Stimulated activated CD4-positive, alpha-beta T cell treated with anti-CD3 and anti-CD28 coated beads, Interleukin-15, amount 100 ng/mL, for 1 hour (primary cell): ENCODE measurements at places on chromosomes 5 and 9.

- DNase-seq = no peak
Measured at GRCh38 chr5:56037531-56038010, 42.8 kb upstream of the IL6ST start.

GRCh38 chr9:114225561-114226212, 70.3 kb downstream of the COL27A1 start:
- DNase-seq = no peak

DNA sequence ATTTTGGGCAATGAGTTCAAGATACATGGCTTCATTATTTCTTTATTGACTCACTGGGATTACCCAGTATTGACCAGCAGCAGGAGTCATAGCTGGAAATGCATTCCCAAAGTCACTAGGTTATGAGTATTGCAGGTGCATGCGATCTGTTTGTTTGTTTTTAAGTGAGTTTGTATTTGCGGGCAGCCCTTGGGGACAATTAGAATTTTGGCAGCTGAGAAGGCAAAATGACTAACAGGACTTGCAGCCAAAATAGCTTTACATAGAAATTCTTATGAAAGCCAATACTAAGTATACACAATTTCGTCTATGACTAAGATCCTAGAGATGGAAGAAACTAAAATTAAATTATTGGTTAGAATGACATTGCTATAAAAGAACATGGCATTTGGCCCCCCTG, 18.1 kb upstream of the RGMB start:
- DNase-seq = no peak

GRCh38 chr5:121968910-121969607, 7.3 kb downstream of the SRFBP1 start:
- no peak for DNase-seq

DNA sequence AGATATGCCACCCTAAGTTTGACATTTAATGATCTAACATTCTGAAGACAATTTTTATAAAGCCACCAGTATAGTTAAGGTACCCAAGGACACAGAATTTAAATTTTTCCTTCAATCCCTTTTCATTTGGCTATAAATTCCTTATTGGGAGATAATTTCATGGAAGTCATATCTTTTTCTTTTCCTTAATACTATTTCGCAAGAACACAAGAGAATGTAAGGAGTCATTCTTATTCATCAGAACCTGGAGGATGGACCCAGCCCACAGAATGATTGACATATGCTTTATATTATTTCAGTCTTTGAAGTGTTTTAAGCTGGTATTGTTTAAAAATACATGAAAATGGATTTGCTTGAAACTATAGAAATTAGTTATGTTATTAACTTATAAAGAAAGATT, 79.6 kb downstream of the DROSHA start:
- no peak for DNase-seq

DNA sequence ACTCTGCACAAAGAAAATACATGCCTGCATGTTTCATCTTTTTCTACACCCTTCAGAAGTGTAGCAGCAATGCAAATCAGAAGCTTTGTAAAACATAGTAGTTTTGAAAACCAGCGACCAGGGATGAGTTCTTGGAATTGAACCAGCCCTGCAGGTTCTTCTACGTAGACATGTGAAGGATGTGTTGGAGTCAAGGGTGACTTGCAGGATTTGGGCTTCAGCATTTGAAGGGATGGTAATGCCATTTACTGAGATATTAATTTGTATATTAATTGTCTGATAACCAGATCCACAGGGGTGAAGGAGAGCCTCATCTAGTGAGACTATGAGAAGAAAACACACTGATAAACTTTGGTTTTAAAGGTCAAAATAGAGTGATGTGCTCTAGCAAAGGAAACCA, 72.4 kb downstream of the KIAA1958 start:
- DNase-seq = no peak

GRCh38 chr9:9855177-9856078, 757.4 kb downstream of the PTPRD start:
- no peak for DNase-seq

DNA sequence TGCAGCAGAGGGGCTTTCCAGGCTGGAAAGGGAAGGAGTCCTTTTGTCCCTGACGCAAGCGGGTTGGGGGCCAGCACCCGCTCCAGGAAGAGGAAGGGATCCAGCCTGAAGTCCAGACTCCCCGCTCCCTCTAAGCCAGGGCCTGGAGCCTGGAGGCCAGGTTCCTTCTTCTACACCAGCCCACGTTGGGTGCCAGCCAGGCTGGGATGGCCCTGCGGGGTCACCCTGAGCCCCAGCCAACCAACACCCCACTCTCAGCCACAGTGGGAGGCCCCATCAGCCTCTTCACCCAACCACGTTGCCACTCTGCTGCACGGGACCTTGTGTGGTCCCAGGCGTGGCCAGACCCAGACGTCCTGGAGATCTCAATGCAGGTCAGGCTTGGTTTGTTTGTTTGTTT, 970 bp upstream of the FUT7 start:
- DNase-seq = no peak

GRCh38 chr5:166436872-166437271, 1854.6 kb upstream of the WWC1 start:
- no peak for DNase-seq

- no peak for DNase-seq
Measured at GRCh38 chr5:149237662-149238061, 34.0 kb upstream of the AFAP1L1 start.

DNA sequence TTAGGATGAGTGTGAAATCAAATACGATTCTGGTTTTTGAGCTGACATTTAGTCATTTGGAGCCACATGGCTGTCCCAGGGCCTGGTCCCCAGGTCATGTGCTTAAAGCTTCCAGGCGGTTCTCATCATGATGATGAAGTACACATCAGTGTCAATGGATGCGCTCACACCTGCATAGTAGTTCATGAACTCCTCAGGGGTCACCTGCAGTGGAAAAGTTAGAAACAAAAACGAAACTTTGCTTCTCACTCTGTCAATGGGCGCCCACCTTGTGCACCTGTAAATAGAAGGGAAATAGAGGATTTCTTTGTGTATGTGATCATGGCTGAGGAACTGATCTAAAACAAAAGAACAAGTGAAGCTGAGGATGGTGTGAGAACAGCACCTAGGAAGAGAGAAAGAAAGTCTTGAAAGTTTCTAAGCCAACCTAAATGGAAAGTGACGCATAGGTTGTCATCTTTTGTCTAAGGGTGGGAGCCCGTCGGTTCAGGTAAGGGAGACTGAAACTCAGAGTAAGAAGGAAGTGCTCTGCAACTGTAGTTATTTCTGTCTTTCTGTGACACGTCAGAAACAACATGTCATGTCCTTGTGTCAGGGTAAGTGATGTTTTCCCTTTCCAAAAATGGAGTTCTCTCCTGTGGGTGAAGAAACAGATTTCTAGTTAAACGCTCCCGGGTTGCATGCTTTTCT, 33.8 kb downstream of the CAPSL start:
- no peak for DNase-seq

DNA sequence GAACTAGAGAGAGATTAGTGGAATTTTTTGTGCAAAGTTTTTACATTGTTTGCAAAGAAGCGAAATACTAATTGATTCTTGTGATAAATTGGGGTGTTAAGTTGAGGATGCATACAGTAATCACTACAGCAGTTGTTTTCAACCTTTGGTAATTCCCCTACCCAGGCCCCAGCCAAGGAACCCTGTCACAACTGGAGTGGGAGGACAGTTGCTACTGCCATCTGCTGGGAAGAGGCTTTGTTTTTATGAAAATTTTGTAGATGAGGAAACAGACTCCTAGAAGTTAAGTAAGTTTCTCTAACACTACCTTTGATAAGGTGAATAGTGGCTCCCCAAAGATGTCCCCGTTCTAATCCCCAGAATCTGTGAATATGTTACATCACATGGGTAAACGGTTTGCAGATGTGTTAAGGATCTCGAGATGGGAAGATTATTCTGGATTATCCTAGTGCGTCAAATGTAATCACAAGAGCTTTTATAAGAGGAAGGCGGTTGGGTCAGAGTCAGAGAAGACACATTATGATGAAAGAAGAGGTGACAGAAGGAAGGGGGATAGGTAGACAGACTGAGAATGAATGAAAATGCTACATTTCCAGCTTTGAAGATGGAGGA, 34.0 kb upstream of the PPP1R2B start:
- DNase-seq = no peak

- no peak for DNase-seq
Measured at GRCh38 chr9:106816524-106816923, 46.4 kb upstream of the ZNF462 start.

- no peak for DNase-seq
Measured at GRCh38 chr9:84502066-84502465, 161.5 kb upstream of the SLC28A3 start.

GRCh38 chr5:32233696-32234447, 59.8 kb upstream of the GOLPH3 start:
- no peak for DNase-seq

- DNase-seq = no peak
Measured at GRCh38 chr9:96651626-96652025, 3.5 kb downstream of the PRXL2C start.

DNA sequence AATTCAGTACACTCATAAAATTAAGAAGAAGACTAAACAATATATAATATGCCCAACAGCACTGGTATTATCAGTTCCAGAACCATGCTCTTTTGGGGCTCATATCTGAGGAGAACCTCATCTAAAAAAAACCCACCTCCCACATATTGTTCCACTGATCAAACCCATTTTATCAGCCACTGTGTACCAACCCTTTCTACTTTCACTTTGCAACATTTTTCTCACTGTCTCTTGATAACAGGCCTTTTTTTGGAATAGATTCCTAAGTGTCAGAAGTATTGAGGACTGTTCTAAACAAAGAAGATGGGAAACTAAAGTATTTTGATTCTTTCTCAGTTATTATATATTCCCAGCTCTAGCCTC, 173.2 kb downstream of the GABRB2 start:
- no peak for DNase-seq

DNA sequence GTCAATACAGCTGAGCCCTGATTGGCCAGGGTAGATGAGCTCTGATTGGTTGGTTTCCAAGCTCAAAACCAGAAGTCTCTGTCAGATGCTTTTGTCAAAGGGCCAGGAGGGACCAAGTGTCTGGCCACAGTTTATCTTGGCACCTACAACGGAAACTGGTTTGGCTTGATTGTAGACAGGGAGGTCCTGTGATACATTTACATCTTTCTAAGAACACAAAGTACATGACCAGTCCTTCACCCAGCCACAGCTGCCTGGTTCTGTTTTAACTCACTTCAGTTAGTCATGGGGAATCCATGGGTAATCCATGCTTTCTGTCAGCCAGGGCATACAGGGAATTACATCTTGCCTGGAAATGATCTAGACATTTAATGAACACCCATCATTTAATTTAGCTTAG, 171.2 kb downstream of the SLC12A2 start:
- no peak for DNase-seq

- no peak for DNase-seq
Measured at GRCh38 chr9:71758277-71758676, 10.0 kb downstream of the CEMIP2 start.

- DNase-seq = no peak
Measured at GRCh38 chr9:76373173-76373783, 20.9 kb downstream of the RFK start.

DNA sequence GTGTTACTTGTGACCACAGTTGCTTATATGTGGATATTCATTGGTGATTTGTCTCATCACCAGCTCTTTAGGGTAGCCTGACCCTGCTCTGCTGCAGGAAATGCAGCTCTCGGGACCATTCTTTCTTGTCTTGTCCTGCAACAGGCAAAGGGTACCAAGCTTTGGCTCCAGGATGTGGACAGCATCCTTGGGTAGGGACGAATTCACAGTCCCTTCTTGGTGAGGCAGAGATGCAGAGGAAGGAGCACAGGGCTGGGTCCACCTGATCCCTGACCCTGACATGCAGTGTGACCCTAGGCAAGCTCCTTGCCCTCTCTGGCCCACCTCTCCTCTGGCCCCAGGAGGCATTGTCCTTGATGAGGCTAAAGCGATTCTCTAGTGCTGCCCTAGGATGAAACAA, 37.0 kb upstream of the SYNPO start:
- no peak for DNase-seq

- no peak for DNase-seq
Measured at GRCh38 chr5:158382473-158382872, 523.5 kb upstream of the CLINT1 start.

- no peak for DNase-seq
Measured at GRCh38 chr9:134570151-134570621, 71.4 kb upstream of the COL5A1 start.

DNA sequence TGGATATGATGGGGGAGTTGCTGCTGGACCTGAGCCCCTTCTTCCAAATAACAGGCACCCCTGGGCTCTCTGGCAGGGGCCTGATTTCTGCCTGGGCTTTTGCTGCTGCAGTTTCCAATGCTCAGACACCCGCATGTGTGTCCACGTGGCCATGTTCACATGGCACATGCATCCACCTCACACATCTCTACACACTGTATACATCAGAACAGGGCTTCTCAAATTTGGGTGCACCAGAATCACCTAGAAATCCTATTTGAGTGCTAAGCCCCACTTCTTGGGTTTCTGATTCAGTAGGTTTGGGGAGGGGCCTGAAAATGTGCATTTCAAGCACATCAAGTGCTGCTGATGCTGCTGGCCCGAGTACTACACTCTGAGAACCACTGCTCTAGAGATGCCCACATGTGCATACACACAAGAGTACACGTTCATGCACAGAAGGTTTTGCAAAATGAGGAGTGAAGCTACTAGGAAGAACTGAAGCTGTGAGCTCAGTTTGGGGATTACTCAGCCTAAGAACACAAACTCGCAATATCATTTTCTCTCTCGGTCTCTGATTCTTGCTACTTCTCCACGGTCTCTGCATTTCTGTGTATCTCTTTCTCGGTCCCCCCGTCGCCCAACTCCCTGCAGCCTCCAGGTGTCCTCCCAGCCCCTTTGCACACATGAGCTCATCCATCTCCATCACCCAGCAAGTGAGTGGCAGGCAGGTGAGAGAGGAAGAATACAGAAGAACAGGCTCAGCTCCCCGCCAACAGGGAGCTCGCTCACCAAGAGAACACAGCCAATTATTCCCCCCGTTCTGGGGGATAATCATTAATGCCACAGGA, 97.0 kb downstream of the PCDH1 start:
- no peak for DNase-seq

- DNase-seq = no peak
Measured at GRCh38 chr5:59221769-59222168, 638.9 kb downstream of the RAB3C start.

- DNase-seq = no peak
Measured at GRCh38 chr9:128211186-128211980, 8.2 kb downstream of the DNM1 start.

GRCh38 chr9:114791736-114792135, 14.1 kb downstream of the TNFSF15 start:
- DNase-seq = no peak

DNA sequence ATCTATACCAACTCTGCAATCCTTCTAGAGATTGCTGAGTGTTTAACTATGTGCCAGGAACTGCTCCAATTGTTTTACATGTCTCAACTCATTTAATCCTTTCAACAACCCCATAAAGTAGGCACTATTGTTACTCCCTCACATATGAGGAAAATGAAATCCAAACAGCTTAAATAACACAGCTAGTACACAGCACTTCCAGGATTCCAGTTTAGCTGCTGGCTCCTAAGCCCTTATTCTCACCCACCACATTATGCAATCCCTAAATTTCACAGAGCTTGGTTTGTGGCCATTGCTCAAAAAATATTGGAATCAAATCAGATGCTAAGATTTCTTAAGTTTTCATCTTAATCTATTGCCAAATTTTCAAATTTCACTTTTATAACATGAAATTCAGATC, 84.9 kb downstream of the PRELID2 start:
- no peak for DNase-seq

- DNase-seq = no peak
Measured at GRCh38 chr9:12643686-12644085, 49.5 kb upstream of the TYRP1 start.

GRCh38 chr5:168877132-168877892, 298.1 kb upstream of the PANK3 start:
- DNase-seq = no peak
